ENCODE measurements at places on chromosomes 13 and 19.

- DNase-seq = no peak
These were observed 12.2 kb upstream of the KCTD15 start for GRCh38 chr19:33784432-33784831.

DNA sequence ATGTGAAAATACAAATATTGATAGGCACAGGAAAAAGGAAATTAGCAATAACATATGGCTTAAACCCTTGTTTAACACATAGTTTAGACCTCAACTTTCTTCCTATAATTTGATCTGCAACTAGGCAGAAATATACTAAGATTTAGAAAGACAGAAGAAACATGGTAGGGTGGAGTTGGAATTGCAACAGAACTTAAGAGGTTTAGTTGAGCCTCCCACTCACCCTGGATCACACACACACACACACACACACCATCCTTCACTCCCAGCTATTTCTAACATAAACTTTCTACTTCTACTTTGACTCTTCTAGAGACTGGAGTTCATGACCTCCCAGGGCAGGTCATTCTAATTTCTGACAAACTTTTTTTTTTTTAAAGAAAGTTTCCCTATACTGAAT lies 47.4 kb downstream of the FLT3 start:
- no peak for DNase-seq

DNA sequence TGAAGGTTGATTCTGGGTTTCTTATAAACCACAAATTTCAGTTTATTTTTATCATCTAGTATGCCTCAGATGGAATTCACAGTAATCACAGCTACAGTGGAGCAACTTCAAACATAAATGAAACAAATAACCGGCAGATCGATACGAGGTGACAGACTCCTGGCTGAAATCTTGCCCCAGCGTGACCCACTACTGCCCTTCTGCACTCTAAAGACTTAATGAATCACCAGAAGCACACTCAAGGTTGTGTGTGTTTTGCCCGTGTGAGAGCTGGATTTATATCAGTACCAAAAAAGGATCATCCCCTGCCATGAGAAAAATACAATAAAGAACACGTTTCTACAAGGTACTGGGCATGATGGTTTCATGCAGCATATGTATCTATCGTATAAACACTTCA lies 161.7 kb downstream of the KLF12 start:
- no peak for DNase-seq

DNA sequence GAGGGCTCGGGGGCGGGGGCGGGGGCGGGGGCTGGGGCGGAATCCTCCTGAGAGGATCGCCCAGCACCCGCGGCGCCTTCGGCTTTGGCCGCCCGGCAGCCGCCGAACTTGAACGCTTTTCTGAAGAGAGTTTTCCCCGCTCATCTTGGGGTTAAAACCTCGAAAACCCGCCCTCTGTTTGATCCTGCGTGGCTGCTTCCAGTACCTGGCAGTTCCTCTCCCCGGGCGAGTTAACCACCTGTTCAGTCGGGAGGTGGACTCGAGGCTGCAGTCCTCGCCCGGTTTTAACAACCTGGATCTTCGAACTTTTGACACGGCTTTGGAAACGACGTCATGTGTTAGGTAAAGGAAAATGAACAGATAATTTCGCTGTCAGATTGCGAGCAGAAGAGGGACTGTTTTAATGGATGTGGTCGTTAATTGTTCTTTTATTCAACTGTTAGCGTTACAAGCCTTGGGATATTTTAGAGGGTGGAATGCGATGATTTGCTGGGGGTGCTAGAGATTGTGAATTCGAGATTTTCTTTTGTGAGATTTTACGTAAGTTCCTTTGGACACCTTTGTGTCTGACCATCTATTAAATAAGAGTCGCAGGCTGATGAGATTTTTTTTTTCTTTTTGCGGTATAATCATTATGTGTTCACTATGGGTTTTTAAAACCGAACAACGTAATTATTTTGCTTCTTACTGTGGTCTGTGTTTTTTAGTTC lies 1.0 kb downstream of the FNDC3A start:
- peak; percentile 83 for DNase-seq

GRCh38 chr13:57653229-57653989 lies 21.9 kb downstream of the PCDH17 start:
- DNase-seq = no peak

GRCh38 chr13:23754506-23754905 lies 134.7 kb downstream of the MIPEP start:
- DNase-seq = no peak
